ENCODE measurements at places on chromosomes 6 and 20.

GRCh38 chr20:3510110-3510509 lies 39.3 kb downstream of the ATRN start:
- no peak for DNase-seq

DNA sequence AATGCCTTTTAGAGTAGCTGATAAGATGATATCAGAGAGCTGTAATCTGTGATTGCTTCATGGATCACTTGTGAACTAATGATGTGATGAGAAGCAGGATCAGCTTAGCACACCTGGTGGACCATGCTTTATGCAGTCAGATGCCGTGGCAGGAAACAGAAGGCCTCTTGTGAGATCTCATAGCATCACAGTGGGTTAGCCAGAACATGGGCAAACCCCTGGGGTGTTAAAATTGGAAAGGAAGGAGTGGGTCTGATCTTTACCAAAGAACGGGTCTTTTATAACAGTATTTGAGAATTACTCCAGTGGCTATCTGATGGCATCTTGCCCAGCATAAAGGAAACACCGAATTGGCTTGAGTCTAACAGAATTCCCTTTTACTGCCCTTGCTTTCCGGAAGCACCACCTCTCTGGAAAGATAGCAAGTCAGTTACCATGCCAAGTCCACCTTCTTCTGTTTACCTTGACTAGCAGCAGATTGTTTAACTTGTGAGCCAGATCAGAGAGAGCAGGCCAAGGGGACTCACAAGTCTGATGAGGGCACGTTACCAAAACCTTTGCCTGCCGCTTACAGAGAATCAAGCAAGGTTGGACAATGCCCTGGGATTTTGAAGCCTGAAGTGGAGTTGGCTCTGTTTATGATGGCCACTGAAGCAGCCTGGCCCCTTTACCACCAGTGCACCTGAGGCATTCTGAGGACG lies 20.9 kb upstream of the SRF start:
- no peak for DNase-seq

DNA sequence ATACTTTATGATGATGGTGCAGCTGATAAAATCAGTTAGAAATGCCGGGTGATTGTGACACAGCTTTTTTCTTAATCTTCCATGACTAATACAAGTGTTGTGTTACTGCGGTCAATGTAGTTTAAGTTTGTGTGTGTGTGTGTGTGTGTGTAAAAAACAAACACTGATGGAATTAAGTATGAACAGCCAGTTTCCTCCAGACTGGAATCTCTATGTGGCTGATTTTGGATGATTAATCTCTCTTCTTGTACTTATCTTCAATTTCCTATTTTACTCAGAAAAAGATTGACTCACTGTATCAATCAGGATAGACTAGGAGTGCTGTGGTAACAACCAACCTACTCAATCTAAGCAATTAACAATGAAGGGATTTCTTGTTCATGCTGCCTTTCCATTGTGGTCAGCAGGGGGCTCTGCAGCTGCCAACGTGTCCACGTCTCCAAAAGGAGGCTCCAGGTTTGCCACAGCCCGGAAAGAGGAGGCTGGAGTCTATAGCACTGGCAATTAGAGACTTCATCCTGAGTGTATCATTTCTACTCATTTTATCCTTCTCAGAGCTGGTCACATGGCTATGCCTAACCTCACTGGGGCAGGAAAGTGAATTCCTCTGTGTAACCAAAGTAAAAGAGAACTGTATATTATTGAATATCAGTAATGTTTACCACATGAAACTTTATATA lies 107.7 kb downstream of the CD109 start:
- DNase-seq, result no peak

DNA sequence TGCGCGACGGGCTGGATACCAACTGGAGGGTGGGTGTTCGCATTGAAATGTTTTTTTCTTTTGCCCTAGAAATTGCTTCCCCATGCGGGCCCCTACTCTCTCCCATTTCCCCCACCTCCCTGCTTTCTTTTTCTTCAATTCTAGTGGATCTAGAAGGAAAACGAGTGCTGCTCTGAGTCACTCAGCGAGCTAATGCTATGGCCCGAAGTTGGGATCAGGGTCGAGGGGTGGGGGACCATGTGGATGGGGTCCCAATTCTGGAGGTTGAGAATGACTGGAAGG lies 71.5 kb downstream of the SOX4 start:
- no peak for DNase-seq

- no peak for DNase-seq
Measured at GRCh38 chr20:58010666-58011065, 217.8 kb downstream of the ANKRD60 start.

GRCh38 chr6:33272275-33273128 lies 627 bp downstream of the RPS18 start:
- DNase-seq, result no peak

DNA sequence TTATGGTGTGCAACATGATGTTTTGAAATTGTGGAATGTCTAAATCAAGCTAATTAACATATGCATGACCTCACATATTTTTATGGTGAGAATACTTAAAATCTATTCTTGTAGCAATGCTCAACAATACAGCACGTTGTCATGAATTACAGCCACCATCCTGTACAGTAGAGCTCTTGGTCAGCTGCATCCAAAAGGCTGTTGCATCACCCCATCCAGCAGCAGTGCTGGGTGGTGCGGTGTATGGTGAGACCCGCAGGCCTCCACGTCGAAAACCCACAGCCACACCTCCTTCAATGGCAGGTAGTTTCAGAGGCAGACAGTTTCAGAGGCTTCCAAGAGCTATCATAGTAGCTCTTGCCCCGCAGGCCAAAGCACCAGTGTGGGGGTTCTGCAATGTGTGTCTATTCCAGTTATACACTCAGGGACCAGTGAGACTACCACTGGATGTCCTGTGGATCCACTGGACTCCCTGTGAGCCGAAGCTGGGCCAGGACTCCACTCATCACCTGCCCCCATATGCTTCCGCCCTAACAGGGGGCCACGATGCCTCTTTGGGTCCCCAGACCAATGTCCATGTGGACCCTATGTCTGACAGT lies 23.4 kb downstream of the PACSIN1 start:
- no peak for DNase-seq

GRCh38 chr6:25330796-25331685 lies 51.9 kb downstream of the CARMIL1 start:
- no peak for DNase-seq

DNA sequence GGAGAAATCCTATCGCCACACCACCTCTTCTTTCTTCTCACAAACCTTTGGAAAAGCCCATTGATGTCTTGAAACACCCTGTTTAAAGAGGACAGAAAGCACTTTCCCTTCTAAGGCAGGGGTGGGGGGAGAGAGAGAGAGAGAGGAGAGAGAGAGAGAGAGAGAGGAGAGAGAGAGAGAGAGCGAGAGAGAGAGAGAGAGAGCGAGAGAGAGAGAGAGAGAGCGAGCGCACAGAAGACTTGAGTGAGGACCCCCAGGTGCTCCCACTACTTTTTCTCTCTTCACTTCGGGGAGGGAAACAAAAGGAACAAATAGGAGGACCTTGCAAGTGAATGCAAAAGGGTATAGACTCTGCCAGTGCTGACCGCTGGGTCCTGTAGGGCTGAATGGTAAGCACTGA lies 52.4 kb downstream of the TIAM2 start:
- no peak for DNase-seq

Measured in naive thymus-derived CD8-positive, alpha-beta T cell (primary cell).